ENCODE measurements at places on chromosomes 6 and 20.

DNA sequence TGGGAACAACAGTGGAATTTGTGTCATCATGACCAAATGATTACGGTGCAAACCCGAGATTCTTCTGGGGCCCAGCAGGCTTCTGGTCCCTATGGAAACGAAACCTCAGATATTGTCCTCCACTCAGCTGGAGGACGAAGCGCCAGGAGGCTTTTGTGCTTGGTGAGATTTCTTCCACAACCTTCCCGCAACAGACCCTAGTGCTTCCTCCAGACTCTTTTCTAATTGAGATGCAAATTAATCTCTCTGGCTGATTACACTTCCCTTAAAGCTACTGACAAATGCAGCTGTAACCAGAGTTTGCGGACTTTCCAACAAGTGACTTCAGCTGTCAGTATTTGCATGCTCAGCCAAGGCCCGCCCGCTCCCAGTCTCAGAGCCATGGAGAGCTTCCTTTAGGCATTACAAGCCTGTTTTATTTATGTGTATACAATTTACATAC is 96.0 kb downstream of the INSM1 start:
- DNase-seq = peak; percentile 28

DNA sequence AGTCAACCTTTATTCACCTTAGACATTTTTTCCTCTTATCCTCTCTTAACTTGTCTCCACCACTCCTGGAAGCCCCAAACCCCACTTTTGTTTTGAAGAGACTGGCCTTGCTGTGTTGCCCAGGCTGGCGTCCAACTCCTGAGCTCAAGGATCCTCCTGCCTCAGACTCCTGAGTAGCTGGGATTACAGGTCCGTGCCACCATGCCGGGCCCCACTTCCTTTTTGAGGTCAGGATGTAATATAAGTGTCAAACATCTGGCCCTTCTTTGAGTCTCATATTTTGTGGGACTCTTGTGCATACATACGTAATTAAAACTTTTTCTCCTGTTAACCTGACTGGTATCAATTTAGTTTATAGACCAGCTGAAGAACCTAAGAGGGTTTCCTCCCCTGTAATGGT is 1.4 kb upstream of the CDK19 start:
- DNase-seq = no peak

- DNase-seq = no peak
Measured at GRCh38 chr6:153125032-153125431, 6.0 kb downstream of the RGS17 start.

DNA sequence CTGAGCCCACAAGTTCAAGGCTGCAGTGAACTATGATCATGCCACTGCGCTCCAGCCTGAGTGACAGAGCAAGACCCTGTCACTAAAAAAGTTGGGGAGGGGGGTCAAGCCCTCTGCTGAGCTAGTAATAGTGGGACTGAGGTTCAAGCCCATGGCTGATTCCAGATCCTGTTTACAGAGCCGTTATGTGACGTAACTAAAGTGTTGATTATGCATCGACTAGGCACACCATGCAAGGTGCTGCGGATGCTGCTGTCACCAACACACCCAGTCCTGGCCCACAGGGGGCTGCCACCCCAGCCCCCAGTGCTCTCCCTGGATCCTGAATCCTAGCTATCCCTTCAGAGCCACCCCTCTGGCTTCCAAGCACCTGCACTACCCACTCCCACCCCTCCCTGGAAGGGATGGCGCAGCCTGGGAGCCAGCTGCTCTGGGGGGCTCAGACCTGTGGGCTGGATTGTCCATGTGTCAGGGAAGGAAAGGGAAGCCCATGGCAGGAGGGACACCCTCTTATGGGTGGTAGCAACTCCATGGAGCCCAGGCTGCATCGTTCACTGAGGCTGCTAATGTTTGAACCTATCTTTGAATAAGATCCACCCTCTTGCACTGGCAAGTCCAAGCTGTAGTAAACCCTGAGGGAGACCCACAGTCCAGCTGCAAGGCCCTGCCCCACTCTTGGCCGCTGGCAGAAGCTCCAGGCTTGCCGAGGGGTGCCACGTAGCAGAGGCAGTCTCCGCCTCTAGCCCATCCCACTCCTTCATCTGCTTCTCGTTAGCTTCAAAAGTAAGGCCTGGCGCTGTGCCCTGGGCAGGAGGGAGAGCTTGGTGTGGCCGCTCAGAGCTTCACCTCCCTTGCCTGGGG is 95.0 kb downstream of the SNX5 start:
- DNase-seq = no peak

DNA sequence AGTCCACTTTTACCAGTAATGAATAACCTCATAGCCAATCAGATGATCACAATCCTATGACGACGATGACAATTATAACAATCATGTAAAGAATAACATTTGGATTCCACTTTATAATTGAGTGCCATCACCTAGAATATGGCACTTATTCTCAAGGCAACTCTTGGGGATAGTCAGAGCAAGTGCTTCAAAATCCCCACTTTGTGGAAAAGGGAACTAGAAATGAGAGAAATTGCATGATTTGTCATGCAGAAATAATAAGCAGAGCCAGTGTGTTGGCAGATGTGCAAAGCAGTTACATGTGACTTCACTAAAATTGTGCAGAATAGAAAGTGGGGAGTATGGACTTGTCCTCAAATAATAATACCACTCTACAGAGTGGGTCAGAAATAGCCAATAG is 41.3 kb downstream of the FRK start:
- peak; percentile 69 for DNase-seq

DNA sequence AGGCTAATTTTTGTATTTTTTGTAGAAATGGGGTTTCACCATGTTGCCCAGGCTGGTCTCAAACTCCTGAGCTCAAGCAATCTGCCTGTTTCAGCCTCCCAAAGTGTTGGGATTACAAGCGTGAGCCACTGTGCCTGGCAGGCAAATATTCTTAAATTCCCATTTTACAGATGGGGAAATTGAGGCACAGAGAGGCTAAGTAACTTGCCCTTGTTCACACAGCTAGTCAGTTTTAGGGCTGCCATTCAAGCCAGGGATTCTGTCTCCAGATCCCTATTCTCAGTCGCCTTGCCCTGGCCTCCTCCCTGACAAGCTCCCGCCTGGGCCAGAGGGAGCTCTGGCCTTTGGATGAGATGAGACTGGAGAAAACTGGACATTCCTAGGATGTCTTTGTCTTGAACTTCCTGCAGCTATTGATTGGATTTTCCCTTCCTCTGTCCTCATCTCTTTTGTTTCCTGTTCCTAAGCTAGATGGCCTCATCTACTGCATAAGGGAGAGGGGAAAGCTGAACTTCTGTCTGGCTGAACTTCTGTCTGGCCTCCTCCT is 90.5 kb downstream of the NDUFAF5 start:
- no peak for DNase-seq

DNA sequence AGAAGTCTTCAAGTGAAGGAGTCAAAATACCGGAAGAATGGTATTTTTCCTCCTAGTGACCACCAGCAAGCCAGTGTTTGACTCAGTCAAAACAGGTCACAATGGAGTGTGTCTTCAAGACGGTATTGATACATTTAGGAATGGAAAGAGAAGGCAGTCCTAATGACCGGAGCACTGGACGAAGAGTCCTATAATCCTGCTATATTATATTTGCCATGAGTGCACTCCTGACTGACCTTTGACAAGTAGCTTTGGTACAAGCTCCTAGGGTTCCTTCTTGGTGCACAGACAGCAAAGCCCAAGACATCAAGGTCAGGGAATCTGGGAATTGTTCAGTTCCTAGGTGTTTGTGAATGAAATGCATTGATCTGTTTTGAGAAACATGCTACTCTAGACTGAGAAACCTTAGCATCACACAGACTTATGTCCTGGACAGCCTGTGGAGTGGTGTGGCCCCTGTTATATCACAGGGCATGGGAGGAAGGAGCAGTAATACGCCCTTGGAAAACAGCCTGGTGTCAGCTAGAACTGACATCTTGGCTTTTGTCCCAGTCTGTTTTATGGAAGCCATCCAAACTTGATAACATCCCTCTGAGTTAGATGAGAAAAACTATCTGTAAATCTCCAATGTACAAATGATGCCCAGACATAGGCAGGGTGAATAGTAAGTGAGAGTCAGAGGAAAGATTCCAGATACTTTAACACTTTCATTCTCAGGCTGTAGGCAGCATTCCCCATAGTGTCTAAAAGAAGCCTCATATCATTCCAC is 18.5 kb downstream of the NOX3 start:
- no peak for DNase-seq

GRCh38 chr6:13455552-13455966 is 31.8 kb downstream of the GFOD1 start:
- DNase-seq = peak; percentile 45

DNA sequence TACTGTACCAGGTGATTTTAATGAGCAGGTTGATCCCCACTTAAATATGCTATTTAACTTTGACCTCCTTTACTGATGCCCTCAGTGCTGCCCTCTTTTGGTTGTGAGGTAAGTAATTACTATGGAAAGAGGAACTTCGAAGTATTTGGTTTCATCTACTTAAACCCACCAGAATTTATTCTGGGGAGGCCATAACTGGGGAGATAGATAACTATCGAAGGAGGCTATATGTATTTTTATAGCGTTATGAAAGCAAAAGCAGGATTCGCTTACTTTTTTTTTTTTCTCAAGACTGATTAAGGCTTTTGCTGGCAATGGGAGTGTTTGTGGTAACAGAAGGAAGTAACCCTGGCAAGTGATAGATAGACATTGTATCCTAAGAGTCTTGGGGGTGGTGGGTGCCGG is 168.9 kb upstream of the CENPW start:
- DNase-seq = peak; percentile 58

DNA sequence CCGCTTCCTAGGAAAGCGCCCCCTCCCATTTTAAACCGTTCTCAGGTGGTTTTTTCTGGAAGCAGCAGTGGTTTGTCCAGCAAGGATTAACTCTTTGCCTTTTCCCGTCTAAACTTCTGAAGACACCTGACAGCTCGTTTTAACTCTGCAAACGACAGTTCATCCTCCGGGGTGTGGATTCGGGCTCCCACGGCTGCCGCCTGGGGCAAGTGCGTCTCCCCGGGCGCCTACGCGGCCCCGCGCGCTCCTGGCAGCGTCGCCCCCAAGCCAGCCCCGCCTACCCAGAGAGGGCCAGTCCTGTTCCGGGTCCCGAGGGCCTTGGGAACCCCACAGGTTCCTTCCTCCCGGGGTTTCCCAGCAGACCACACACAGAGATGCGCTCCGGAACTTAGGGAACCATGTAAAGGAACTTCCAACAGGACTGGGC is 54.4 kb downstream of the PRR18 start:
- peak; percentile 87 for DNase-seq

DNA sequence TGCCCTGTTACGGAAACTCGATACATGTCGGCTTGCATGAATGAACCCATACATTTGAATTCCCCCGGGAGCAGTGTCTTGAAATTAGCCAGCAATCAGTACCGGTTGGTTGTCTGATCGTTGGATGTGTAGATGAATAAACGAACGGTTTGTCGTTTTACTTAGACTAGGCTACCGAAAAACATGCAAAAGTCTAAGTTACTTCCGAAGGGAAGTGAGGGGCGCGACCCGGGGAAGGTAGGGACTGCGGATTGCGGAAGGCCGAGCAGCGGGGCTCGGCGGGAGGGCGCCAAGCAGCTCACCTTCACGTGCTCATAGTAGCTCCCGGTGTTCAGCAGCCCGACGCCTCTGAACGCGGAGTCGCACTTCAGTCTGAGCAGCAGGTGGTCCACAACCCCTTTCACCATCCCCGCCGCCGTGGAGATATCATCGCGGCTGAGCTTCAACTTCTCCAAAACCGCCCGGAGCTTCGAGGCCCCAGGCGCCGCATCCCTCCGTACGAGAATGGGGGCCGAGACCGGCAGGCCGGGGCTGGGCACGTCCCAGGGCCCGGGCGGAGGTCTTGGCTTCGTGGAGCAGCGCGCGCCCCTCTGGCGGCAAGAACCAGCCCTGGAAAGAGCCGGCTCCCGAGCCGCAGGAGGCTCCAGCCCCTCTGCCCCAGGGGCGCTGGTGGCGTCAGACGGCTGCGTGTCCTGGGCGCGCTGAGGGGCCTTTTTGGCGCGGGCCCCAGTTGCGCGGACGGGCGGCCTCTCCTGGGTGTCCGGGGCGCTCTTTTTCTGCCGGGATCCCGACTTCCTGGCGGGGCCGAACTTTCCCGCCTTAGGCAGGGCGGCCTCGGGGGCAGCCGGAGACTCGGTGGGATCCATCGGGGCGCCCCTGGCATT is 632 bp downstream of the CGAS start:
- DNase-seq = peak; percentile 16

Data from inflammatory macrophage treated with lipopolysaccharide for 1 hour (primary cell).